ENCODE measurements at places on chromosomes 2 and 18.

- DNase-seq = no peak
These were observed 236.8 kb downstream of the SETBP1 start for GRCh38 chr18:44917216-44918141.

DNA sequence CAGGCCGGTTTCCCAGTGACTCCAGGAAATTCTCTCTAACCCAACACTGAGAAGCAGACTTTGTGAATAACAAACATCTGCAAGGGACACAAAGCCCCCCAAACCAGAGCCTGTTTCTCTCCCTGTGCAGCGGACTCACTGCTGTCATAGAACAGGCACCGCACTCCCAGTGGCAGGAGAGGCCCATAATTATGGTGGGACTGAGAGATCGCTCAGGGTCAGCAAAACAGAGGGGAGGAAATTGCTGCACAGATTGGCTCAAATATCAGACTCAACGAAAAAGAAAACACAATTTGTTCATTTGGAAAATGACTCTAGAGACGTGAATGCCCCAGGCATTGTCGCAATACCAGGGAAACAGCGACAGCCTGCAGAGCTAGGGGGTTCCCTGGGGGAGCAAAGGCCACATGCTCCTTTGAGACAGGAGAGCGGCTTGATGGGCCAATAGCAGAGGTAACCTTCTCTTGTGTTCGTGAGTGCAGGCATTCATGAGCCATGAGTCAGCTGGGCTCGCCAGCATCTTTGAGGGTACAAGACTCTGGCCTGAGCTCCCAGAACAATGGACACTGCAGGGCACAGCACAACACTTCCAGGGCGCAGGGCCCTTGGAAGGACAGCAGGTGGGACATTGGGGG is 143.3 kb upstream of the KLHL29 start:
- DNase-seq = no peak

GRCh38 chr2:12192762-12193161 is 446.3 kb downstream of the LPIN1 start:
- DNase-seq = no peak

GRCh38 chr2:221767106-221768012 is 195.3 kb upstream of the EPHA4 start:
- DNase-seq = no peak

DNA sequence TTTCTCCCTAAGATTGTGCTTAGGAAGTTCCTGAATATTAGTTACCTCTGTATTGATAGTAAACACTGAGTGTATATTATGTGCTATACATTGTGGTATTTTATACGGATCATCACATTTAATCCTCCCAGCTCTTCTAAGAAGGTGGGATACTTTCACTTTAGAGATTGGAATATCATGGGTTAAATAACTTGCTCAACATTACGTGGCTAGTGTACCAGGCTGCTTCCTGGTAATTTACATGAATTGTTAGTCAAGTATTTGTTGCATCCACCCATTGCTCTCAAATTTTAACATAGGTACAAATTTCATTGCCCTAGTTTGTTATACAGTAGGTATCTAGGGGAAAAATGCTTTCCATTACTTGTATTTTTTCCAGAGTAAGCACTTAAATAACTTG is 21.4 kb downstream of the FAM98A start:
- DNase-seq = no peak

- DNase-seq = no peak
These were observed 48.4 kb upstream of the TNP1 start for GRCh38 chr2:216908300-216908699.

- DNase-seq = no peak
These were observed 229.1 kb downstream of the FHOD3 start for GRCh38 chr18:36526611-36527010.

GRCh38 chr2:47007826-47008225 is 92.2 kb upstream of the MCFD2 start:
- no peak for DNase-seq

DNA sequence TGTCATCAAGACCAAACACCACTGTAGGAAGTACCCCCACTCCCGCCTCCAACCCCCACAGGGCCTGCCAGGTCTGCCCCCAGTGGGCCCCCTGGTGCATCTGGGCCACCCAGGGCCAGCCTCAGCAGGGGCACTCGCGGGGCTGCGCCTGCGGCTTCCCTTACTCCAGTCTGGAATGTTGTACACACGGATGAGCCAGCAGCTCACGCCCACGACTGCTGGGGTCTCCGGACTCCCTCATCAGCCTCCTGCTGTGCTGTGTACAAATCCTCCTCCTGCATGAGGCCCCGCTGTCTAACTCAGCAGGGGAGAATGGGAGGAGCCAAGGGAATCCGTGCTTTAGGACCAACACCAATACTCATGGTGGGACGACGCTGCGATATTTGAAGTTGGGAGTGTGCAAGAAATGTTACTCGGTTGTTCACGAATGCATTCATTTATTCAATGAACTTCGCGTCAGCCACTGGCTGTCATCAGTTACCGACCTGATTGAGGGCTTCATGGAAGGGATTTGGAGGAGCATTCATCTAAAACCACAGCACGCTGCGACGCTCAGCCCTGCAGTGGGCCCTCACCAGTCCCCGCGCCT is 654 bp upstream of the ASB1 start:
- DNase-seq = peak; percentile 21

DNA sequence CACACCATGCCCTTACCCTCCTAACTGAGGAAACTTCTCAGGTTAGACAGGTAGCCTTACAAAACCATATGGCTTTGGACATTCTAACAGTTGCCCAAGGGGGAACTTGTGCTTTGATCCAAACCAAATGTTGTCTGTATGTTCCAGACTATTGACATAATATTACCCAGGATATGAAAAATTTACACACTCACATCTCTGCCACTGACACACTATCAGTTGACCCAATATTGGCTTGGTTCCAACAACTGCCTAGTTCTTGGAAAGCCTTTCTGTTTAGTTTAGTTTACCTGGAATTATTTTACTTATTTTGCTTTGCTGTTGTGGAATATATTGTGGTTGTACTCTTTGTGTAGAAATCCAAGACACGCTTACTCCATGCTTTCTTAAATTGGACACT is 178.4 kb downstream of the RNF152 start:
- DNase-seq = no peak
